ENCODE measurements at places on chromosomes 3 and 15. TPM values are rescaled to one million over a fixed set of nuclear protein-coding genes. Genes with fewer than 3 reads are reported as not detected.
A peak's percentile ranks its signal among the peaks of the same experiment; 100 is the strongest.

The PSTPIP1 gene
- total RNA-seq: 1.1 TPM

The PARP15 gene
- total RNA-seq: 0.18 TPM

The GOLGA8G gene
- not detected for total RNA-seq

The CPLX3 gene
- total RNA-seq: not detected

The C3orf85 gene
- total RNA-seq: not detected

DNA sequence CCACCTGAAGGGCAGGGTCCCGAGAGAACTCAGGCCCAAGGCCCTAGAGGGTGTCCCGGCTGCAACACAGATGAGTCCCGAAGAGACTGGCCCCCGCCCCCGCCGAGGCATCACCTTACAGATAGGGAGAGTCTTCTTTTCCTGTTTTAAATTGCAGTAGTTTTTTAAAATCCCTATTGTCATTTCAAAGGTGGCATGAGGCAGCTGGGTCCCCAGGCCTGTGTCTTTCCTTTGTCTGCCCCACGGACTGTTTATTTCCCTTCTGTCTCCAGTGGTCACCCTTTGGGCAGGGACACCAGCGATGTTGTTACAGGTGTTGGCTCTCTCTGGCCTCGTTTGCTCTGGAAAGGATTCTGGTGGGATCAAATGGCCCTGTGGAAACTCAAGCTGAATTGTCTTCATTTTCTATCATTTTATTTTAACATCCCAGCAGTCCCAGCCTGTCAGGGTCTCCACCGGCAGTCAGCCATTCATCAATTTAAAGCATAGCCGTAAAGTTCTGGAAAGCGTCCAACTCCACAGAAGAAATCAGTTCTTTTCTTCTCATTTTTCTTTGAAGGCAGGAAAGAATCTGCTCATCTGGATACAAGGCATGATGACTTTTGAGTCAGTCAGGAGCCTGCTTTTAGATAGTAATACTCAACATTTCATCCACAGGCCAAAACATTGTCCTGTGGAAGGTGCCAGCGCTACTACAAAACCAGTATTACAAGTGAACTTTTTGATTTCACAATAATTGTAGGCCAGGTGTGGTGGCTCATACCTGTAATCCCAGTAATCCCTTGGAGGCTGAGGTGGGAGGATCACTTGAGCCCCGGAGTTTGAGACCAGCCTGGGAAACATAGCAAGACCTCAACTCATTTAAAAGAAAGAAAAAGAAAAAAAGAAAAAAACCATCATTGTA, 96.2 kb downstream of the HES1 start:
- peak; percentile 72 for DNase-seq

GRCh38 chr3:11544412-11545181, 99.1 kb downstream of the VGLL4 start:
- DNase-seq: no peak

DNA sequence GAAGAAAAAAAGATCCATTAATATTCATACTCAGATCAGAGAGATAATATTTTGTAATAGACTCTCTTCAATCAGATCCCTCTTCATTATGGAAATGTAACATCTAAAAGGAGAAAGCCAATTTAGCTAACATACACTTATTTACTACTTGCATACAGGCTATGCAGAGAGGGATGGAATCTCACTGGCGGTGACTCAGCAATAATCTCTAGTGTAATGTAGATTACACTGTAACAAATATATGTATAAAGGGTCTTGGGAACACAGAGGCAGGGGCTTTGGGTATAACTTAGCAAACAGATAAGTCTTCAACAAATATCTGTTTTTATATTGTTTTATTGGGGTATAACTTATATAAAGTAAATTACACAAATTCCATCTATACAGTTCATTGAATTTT, 69.6 kb downstream of the CGNL1 start:
- no peak for DNase-seq

DNA sequence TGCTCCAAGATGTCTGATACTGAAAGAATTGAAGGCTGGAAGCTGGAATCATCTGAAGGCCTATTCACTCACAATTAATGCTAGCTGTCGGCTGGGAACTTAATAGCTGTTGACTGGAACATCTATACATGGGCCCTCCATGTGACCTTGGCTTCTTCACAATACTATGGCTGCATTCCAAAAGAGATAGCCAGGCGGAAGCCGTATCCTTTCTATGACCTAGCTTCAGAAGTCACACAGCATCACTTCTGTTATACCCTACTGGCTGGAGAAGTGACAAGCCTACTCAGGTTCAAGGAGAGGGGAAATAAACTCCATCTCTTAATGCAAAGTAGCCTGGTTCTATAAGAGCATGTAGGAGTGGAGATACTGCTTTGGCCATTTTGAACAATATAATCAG, 50.9 kb upstream of the SPRED1 start:
- DNase-seq: no peak

GRCh38 chr3:197516517-197516889, 39.3 kb downstream of the BDH1 start:
- DNase-seq: no peak
